ENCODE measurements at places on chromosomes 1 and 21. TPM values are rescaled to one million over a fixed set of nuclear protein-coding genes. Genes with fewer than 3 reads are reported as not detected.

DNA sequence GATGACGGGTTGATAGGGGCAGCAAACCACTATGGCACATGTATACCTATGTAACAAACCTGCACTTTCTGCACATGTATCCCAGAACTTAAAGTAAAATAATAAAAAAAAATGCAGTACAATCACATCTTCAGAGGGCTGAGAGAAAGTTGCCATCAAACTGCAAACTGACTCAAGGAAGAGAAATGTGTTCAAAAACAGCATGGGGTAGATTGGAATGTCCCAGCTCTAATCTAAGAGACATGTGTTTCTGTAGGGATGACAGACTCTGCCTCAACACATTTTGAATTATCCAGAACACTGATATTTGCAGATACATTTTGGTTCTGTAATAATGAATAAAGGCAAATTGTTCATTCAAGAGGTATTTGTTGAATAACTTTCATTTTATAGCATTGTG is 171.2 kb upstream of the RUNX1 start:
- H3K4me3 ChIP-seq: no peak overlapping the region
- DNase-seq: no peak
- no peak overlapping the region for H3K27ac ChIP-seq

- no peak overlapping the region for H3K4me3 ChIP-seq
- DNase-seq: no peak
- H3K4me1 ChIP-seq: no peaks in the 10 kb centered on the region
These were observed 112.6 kb upstream of the B3GALT2 start for GRCh38 chr1:193299038-193299437.

GRCh38 chr1:61807606-61808140 is 65.4 kb downstream of the PATJ start:
- DNase-seq: no peak
- no peaks in the 10 kb centered on the region for H3K36me3 ChIP-seq
- no peaks in the 10 kb centered on the region for H3K4me1 ChIP-seq
- H3K27me3 ChIP-seq: no peaks in the 10 kb centered on the region

The TRIM67 gene
- total RNA-seq: 3.9 TPM

The KRTAP13-2 gene
- total RNA-seq: not detected

Data from glutamatergic neuron (in vitro differentiated cells).